ENCODE measurements at places on chromosomes 16 and 17. TPM values are rescaled to one million over a fixed set of nuclear protein-coding genes. Genes with fewer than 3 reads are reported as not detected.

CDRT4 gene
- 6.3 TPM for polyA plus RNA-seq

SPSB3 gene
- polyA plus RNA-seq, result 197 TPM

DLG4 gene
- polyA plus RNA-seq, result 0.67 TPM

KRTAP4-6 gene
- polyA plus RNA-seq, result not detected

SDK2 gene
- under 0.01 TPM for polyA plus RNA-seq

KRTAP9-8 gene
- polyA plus RNA-seq, result not detected

RAB37 gene
- polyA plus RNA-seq, result 18.7 TPM

PIK3R6 gene
- not detected for polyA plus RNA-seq

AANAT gene
- 0.18 TPM for polyA plus RNA-seq

Data from small intestine (tissue), 16 donors.